ENCODE measurements at places on chromosomes 2 and 18.

DNA sequence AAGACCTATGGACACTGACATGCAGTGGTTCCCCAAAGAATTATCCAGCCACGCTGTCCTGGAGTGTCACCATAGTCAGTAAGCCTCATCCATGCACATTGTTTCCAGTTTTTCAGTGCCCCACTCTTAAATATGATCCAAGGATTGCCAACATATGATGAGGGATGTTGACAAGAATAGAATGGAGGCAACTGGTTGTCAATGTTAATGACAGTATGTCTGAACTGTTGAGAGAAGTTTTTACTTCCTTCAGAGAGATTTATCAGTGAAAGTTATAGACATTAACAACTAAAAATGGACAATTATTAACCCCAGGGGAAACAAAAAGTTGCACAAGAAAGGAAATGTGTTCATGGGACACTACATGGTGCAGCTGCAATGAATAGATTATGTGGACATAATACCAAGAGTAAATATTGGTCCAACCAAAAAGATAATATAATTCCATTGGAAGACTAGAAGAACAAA lies 69.9 kb downstream of the CYP26B1 start:
- DNase-seq: no peak

DNA sequence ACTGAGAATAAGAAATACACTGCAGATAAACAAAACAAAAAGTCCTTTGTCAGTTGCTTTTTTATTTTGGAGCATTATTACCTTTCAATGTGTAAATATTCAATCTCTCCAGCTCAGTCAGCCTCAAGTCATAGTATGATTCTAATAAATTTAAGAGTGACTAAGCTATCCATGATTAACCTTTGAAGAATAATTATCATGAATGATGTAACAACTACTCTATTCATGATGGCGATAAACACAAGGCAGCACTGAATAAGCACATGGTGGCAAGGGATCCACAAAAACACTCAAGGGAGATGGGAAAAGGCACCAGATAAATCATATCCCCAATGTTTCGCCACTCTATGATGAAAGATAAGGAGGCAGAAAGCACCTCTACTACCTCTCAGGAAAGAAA lies 67.0 kb downstream of the MAP4K3 start:
- no peak for DNase-seq

- no peak for DNase-seq
These were observed 119.9 kb upstream of the RND3 start for GRCh38 chr2:150607390-150607811.

DNA sequence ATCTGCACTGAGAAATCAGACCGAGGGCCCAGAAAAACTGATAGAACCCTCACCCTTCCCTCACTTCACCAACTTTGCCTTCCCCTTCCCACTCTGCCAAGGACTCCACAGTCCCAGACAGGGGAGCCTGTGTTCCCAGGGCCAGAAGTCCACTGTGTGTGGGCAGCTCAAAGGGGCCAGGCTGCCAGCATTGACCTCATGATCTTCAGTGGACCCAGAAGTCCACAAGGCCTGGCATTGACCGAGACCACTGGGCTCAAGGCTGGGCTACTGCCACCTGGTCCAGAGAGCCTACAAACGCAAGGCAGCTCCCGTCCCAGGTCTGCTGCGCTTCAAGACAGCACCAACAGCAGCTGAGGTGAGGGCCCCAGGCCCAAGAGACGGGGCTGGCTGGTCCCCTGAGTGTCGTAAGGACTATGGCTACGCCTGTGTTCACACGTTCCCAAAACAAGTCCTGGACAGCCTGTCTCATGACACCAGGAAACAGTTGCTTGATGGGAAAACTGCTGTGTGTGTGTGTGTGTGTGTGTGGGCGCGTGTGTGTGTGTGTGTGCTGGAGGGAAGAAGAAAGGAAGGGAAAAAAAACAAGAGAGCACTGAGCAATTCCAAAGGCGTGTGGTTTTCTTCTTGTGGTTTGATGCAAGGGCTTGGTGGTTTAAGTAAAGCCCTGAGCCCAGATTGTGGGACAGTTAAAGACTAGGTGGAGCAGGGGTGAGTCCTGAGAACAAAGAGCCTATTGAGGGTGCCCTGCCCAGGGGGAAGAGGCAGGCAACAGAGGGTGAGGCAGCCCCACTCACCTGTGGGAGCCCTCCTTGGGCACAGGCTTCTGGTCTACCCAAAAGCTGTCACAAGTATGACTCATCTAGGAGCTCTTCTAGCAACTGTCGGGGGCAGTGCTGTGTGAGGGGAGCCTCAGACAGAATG lies 46.6 kb upstream of the ZBTB7C start:
- peak; percentile 30 for DNase-seq

DNA sequence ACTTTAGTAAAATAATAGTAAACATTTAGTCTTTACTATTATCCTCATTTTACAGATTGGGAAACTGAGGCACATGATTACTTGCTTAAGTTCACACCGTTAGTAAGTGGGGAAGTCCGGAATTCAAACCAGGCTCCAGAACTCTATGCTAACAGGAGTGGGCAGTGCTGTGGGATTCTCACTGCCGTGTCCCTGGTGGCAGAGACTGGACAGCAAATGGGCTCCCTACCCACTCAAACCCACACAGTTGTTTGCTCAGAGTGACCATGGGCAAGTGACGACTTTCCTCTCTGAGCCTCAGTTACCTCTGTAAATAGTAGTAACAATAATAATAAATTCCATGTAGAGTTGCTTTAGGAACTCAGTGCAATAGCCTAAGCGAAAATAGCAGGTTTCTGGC lies 24.0 kb downstream of the MAIP1 start:
- DNase-seq: no peak

- no peak for DNase-seq
These were observed 17.4 kb downstream of the XDH start for GRCh38 chr2:31397094-31397493.

DNA sequence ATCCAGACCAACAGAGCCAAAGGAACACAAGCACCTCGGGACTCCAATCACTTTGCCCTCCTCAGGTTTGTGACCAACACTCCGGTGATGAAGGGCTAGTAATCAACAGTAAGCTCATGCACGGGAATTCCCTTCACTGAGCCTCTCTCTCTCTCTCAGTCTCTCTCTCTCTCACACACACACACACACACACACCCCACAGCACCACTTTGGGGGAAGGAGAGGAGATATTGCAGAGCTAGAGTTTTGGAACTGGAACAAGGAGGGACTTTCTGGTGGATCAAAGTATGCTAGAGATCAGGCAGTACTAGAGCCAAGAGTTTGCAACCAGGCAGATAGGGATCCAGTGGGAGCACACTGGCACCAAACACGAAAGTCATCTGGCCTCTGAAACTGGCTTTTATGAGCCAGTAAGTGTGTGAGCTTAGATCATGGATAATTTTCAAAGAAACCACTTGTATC lies 98.7 kb downstream of the ANKRD44 start:
- DNase-seq: peak; percentile 54

- DNase-seq: no peak
These were observed 58.3 kb downstream of the MTCL1 start for GRCh38 chr18:8763611-8764010.

GRCh38 chr18:39513186-39513585 lies 1947.6 kb upstream of the CELF4 start:
- no peak for DNase-seq

All from activated CD4-positive, alpha-beta T cell treated with anti-CD3 and anti-CD28 coated beads, Interleukin-2, Interleukin-6, amounts not matched to agents 100 ng/mL and 50 ng/mL, durations not matched to agents 16 hours and 8 hours (primary cell).